ENCODE measurements at places on chromosomes 7 and 10.

DNA sequence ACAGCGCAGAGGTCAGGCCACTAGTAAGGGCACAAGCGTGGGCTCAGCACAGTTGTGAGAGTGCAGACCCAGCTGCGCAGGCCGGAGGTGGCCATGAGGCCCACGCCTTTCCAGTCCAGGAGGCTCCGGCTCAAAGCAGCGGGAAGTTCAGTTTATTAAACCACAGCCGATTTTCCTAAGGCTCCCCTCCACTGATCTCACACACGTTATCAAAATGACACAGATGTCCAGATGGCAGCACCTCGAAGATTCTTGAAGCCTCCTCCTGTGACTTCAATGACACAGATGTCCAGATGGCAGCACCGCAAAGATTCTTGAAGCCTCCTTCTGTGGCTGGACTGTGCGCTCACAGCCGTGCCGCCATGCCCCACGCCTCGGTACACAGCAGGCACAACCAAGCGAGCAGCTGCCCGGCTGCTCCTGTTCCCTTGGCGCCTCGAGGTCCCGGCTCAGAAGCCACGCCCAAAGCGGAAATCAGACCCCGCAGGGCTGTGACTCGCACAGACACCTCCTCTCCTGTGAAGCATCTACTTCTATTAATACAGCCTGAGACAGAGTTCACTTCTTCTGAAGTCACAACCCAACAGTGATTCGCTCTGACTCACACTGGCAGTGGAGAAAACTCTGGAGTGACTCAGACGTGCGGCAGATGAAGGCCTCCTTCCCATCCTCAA lies 122.7 kb downstream of the MAD1L1 start:
- DNase-seq = peak; percentile 93

DNA sequence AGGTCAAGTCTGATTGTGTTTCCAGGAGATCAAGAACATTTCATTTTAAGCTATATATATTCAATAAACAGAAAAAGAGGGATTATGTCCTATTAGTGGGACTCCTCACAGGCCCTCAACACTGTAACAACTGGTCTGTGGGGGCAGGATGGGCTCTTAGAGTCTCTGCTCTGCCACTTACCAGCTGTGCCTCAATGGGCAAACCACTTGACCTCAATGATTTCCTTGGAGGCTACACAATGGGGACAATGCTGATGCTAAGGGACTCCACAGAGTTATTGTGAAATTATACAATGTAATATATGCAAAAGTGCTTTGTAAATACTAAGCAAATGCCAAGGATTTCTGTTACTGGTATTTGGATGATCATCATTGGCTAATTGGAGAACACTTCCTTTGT lies 33.2 kb upstream of the MXI1 start:
- DNase-seq = no peak

DNA sequence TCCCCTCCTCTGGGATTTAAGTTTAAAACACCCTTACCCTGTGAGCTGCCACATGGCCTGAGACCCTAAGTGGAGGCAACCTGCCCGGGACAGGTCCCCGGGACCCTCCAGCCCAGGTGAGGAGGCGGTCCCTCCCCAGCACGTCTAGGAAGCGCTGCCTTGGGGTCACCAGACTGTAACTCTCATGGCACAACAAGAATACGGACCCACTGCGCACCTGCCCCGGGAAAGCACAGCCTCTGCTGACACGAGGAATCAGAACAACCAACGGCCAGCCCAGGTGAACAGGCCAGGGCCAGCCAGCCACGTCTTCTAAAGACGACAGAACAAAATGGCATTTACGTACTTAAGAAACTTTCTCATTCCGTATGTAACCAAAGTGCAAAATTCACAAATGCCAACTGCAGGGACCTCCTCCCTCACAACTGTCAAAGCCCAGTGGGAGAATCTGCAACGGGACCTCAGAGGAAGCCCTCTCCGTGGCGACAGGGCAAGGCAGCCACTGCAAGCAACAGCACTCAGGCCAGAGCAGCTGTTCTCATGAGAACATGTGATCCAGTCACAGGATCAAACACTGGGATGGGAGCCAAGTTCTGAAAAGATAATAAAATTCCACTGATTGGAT lies 208.4 kb downstream of the DIP2C start:
- no peak for DNase-seq

- DNase-seq = peak; percentile 67
These were observed 22.9 kb upstream of the CAMK2B start for GRCh38 chr7:44348300-44348699.

GRCh38 chr7:7920481-7920880 lies 48.1 kb upstream of the GLCCI1 start:
- no peak for DNase-seq

DNA sequence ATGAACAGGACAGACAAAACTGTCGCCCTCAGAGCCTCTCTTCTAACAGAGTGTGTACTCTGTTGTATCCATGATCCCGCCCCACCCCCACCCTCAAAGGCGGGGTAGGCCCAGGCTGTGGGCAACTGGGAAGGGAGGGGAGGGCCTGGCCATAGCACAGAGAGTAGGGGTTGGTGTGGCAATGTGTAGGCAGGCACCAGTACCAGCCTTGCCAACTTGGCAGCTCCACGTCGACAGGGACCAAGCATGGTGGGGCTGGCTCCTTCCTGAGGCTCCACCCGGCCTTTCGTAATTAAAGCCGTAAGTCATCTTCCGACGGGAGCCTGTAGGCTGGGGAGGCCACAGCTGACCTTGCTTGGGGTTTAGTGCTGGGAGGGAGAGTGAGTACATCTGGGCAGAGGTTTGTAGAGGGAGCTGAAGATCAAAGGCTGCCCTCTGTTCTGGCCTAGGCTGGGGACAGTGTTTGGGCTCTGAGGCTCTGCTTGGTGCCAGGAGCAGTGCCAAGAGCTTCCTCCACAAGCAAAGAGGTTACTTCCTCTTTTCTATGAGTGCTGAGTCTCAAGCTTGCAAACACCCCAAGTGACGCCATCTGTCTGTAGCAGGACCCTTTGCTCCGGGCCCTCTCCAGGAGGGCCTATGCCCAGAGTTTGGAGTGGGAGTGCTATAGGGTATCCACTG lies 121.6 kb downstream of the C10orf105 start:
- DNase-seq = peak; percentile 68

- DNase-seq = no peak
These were observed 105.7 kb downstream of the NEURL1 start for GRCh38 chr10:103599211-103599610.

GRCh38 chr10:101273330-101273729 lies 44.1 kb upstream of the LBX1 start:
- DNase-seq = no peak

DNA sequence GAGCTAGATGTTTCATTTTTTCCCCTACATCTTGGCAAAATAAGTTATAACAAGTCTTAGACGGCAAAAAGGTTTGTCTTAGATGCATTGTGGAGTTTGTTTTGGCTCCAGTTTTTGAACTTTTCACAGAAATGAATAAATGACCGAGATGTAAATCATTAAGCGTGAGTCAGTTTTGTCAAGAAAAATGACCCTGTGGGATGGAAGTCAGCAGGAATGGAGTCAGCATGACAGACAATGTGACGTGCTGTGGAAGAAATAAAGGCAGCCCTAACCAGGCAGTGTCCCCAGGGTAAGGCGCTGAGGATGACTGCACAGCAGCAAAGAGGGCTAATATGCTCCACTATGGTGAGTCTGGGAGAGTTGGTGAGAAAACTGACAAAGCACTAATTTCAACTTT lies 163.2 kb downstream of the NOC3L start:
- DNase-seq = no peak

GRCh38 chr7:123823898-123824753 lies 20.8 kb upstream of the HYAL4 start:
- no peak for DNase-seq

DNA sequence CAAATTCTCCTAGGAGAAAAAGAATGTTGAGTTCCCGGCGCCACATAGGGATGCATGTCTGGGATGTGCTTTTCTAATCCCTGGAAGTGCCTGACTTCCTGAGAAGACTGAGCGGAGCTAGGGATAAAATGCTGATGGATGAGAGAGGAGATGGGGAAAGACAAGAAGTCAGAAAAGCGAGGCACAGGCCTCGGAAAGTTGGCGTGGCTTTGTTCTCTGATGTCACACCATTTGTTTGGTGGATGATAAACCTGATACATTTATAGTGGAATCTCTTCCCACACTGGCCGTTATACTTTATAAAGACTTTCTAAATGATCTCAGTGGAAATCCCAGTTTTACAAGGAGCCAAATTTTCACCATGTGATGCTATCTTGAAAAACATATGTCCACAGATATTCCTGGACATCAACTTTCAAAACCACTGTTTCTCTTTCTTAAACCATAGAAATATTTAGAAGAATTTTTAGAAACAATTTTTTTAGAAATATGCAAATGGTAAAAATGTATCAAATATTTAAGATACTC lies 188.8 kb upstream of the SVIL start:
- DNase-seq = no peak

GRCh38 chr7:116400522-116400921 lies 99.0 kb upstream of the CAV2 start:
- DNase-seq = no peak

- no peak for DNase-seq
These were observed 4.8 kb downstream of the ELN start for GRCh38 chr7:74032624-74033371.

GRCh38 chr7:66339141-66339540 lies 134.0 kb downstream of the TPST1 start:
- DNase-seq = no peak

- no peak for DNase-seq
These were observed 31.4 kb downstream of the RPA3 start for GRCh38 chr7:7686811-7687508.

DNA sequence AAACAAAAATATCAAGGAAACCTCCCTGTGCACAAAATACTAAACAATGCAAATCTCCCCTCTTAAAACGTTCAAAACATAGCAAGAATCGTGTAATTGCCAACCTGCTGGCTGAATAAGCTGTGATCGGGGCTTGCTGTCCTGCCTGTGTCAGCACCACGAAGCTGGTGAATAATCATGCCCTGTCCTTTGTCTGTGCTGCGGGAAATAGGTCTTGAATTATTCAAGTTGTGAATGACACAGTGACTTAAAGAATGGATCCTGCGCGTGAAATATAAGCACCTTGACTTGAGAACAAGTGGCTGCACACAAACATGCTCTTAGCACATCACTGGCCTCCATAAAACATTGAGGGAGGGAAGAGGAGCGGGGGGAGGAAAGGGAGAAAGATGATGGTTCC lies 130.2 kb downstream of the OAT start:
- no peak for DNase-seq

DNA sequence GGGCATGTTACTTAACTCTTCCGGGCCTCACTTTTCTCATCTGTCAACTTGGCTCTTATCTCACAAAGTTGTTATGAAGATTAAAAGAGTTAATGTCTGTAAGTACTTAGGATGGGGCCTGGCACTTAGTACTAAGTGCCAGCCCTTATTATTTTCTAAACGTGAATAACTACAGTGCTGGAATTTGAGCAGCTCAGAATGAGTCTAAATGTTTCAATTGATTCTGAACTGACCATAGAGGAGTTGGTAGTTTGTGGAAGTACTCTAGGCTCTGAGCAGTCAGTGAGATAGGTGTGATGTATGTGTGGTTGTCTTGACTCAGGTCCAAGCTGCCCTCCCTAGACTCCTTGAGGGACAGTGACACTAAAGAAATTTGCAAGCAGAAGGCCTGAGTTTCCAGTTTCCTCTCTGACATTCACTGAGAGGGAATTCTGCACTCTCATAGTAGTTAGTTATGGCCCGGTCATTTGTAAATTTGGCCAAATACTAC lies 18.5 kb upstream of the JAZF1 start:
- no peak for DNase-seq

- DNase-seq = no peak
These were observed 40.5 kb downstream of the ANLN start for GRCh38 chr7:36430186-36430585.

DNA sequence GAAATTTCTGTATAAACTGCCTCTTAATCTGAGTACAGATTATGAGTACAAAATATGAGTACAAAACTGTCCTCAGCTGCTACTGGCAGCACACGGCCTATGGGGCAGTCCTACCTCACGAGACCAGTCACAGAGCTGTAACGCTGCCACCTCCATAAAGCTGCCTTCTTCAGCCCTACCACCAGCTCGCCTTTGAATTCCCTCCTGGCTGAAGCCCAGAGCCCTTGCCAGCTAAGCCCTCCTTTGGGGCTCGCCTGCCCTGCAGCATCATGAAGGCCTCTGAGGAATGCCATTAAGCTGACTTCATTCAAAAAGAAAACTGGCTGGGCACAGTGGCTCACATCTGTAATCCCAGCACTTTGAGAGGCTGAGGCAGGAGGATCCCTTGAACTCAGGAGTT lies 180.0 kb upstream of the SH2B2 start:
- DNase-seq = no peak

- no peak for DNase-seq
These were observed 57.6 kb upstream of the ANAPC16 start for GRCh38 chr10:72158176-72158575.

GRCh38 chr10:124652701-124653100 lies 91.5 kb downstream of the FAM53B start:
- DNase-seq = no peak

GRCh38 chr7:17934094-17934493 lies 6.2 kb downstream of the SNX13 start:
- DNase-seq = no peak

GRCh38 chr10:120477021-120477742 lies 20.2 kb downstream of the PLPP4 start:
- peak; percentile 70 for DNase-seq
